ENCODE measurements at places on chromosomes 12 and 14.

DNA sequence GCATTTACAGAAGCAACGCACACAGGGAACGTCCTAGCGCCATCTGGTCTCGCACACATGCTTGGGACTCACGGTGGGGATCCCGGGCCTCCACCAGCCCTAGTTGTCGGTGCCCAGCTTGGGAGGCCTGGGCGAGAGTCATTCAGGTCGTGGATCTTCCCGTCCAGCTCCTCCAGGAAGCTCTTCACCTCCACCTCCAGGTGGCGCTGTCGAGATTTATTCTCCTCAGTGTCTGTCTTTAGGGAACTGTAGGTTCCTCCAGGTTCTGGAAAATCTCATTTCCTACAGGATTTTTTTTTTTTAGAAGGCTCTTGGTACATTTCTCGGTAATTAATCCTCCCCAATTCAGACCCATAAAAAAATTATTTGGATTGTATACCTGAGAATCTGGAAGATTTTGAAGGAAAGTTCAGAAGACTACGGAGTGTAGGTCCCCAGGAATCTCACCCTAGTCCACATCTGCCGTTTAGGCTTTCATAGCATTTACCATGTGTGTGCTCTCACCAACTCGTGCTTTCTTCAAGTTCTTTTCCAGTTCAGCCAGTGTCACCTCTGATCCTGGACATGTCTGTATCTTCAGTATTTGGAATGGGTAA, 910.0 kb downstream of the TMEM121 start:
- DNase-seq = peak; percentile 85

DNA sequence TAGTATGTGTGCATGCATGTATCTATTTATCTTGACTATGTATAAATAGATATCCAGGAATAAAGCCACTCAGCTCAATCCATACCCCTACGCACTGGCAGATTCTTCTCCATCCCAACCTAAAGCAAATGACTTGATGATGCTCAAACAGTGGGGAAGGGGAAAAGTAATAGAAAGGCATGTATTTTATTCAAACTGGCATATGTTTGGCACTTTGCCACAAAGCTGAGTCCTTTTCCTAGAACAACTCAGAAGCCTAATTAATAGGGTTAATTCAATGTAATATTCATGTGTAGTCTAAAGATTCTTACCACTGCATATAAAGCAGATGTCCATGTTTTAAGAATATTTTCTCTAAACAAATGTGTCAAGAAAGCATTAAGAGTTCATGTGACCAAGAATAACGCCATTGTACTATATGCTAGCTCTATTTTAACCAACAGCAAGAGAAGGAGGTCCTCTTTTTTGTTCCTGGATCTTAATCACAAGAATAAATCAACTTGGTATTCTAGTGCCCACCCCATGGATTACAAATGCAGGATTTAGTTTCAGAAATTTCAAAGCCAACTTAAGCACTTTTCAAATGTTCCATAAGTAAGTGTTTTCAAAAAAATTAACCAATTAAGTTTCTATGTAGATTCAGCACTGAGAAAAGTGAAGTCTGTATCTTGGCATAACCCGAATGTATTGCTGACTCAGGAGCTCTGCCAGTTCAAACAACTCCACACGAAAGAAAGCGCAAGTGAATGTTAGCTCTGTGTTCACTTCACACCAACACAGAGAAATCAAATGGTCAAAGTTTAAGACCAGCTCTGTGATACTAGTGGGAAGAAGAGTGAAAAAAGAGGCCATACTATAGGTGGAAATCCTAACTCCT, 233.6 kb downstream of the MED13L start:
- no peak for DNase-seq

DNA sequence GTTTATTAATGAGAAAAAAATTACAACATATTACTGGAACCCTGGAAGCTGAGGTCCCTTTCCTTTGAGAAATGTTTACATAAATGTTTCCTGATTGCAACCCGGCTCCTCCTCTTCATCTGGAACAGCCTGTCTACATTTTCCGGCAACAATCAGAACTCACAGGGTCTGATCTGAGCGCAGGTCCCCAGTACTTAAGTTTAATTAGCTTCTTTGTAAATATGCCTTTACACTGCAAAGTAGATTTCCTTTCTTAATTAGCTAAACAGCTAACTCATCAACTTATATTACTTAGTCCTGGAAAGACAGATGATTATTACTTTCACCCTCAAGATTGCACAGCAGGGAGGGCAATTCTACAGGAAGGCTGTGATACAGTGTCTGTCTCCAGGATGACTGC, 213.0 kb downstream of the MON2 start:
- no peak for DNase-seq

- no peak for DNase-seq
These were observed 266.9 kb downstream of the DUSP6 start for GRCh38 chr12:89085421-89085820.

GRCh38 chr12:94269316-94269999, 121.1 kb downstream of the PLXNC1 start:
- no peak for DNase-seq

GRCh38 chr12:56641219-56641618, 4.6 kb downstream of the ATP5F1B start:
- no peak for DNase-seq

DNA sequence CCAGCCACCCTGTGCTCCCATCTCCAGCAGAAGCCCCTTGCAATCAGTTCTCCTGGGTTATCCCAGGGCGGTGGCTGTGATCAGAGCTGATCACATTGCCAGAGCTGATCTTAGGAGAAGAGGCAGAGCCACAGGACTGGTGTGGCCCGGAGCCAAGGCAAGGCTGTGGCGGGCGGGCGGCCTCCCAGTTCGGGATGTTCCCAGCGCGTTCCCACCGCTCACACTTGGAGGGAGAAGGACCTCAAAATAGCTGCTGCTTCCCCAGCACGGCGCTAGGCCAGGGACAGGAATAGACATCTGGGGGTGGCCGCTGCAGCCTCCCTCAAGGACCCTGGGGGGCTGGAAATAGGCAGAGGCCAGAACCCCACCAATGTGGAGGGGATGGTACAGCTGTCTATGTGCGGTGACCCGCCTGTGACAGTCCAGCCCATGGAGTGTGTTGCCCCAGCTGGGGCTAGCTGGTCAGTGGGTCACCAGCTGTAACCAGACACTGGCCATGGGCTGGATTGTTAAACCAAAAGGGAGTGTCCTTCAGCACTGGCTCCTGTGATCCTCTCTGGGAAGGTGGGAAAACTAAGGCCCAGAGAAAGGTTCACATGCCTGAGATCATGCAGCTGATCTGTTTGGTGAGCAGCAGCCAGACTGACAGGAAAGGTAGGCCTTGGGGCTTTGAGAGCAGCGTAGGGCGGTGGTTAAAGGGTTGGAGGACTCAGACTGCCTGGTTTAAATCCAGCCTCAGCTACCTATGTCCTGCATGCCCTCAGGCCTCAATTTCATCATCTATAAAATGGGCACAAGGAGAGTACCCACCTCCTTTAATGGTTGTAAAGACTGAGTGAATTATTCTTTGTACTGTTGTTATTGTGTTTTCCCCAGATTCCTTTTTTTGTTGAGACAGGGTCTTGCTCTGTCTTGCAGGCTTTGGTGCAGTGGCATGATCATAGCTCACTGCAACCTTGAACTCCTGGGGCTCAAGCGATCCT, 8.0 kb upstream of the POP5 start:
- no peak for DNase-seq

DNA sequence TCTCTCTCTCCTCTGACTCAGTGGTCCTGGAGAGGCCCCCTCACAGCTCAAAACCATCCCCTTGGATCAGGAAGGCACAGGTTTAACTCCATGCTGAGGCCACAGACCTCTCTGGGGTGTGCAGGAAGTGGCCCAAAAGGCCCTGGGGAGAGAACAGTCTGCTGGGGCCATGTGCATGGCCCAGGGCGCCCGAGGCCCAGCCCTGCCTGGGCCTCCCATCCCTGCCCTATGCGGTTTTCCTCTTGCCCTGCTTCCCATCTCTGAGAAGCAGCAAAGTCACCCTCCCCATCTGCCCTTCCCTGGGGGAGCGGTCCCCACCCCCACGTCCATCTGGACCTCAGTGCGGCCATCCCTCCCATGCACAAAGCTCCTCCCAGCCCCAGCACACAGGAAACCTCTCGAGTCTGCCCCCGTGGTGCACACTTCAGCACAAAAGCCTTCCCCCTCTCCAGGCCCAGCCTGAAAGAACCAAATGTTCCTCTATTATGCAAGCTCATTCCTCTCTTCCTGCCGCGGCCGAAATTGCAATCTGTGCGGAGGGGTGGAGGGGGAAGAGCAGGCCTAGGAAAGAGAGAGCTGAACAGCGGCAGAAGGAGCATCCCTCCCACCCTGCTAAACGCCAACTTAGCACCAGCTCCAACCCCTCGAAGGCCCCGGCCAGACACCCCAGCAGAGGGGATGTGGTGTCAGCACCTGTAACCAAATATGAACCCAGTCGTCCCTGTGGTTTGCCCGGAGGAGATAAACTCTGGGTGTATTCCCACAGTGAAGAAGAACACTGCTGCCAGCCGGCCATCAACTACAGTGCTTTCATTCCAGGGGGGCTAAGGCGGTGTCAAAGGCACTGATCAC, 108.5 kb downstream of the SCARB1 start:
- peak; percentile 89 for DNase-seq

Measured in Karpas-422 (cell line).